ENCODE measurements at places on chromosomes 12 and 14.

DNA sequence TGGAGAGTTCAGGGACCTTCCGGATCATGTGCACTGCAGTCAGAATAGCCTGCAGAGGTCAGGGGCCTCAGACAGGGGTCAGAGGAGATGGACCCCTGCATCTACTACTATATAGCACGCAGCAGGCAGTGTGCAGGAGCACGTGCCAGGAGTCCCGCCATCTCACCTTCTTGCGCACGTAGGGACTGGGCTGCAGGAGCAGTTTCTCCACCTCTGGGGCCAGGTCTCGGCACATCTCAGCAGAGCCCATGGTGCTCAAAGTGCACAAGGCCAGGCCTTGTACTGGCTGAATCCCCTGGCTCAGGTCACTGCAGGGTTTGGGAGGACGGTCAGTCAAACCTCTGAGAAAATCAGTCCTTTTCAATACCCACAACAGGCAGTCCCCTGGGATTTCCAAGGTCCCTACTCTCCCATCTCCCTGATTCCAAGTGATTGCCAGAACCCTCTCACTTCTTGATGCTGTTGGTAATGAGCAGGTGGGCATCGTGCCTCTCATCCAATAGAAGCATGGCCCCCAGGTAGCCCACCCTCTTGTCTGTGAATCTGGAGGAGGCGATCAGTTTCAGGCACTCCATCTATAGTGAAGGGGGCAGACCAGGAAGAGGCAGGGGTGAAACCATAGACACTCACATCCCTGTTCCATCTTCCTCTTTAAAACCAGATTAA lies 1.3 kb downstream of the AP1G2 start:
- DNase-seq = no peak

DNA sequence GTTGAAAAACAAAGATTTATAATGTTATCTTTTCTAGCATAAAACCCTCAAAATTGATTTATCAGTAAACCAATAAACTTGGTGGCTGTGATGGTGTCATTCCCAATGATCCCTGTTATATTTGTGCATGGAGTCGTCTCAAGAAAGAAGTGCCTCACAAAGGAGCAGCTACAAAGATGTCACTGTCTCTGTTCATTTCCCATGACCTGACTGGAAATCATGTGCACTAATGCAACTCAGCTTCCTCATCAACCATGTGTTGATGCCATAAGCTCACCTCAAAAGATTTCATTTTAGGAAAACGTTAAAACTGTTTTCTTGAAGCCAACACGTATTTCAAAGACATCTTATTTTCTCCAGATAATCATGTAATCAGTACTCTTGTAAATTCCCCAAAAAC lies 28.8 kb downstream of the CLEC1A start:
- DNase-seq = no peak

DNA sequence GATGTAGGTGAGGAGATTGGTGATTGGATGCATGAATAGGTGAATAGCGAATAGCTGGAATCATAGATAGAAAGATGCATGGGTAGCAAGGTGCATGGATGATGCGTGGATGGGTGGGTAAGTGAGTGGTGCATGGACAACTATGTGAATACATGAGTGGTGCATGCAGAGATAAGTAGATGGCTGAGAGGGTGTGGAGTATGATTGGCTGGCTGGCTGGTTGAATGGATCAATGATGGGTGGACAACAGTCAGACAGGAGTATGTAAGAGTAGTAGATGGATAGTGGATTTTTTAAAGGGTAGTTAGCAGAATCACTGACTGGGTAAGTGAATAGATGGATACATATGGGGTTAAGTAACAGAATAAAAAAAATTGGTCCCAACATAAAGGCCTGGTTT lies 33.9 kb downstream of the SERPINA3 start:
- DNase-seq = no peak

DNA sequence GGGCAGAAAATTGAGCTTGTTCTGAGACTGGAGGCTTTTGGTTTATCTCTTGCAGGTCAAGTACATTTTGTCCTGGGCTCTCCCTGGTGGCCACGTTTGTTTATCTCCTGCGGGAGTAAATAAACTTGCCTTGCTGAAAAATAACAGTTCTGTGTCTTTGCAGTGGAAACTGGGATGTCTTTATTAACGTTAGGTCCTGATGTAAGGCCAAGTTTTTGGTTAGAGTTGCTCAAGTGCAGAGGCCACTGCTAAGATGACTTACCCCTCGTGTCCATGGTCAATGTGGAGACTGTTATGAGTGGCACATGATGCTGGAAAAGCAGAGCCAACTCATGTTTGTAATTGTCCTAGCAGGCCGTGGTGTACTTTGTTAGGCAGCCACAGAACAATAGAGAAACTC lies 3.8 kb downstream of the PTPN11 start:
- no peak for DNase-seq

GRCh38 chr14:51545396-51545795 lies 106.3 kb upstream of the FRMD6 start:
- no peak for DNase-seq

- DNase-seq = no peak
These were observed 65.3 kb upstream of the KCNJ8 start for GRCh38 chr12:21839776-21840175.

- DNase-seq = no peak
These were observed 1020.3 kb downstream of the LRFN5 start for GRCh38 chr14:42626986-42627385.

GRCh38 chr12:75850721-75851462 lies 180.7 kb downstream of the PHLDA1 start:
- no peak for DNase-seq

DNA sequence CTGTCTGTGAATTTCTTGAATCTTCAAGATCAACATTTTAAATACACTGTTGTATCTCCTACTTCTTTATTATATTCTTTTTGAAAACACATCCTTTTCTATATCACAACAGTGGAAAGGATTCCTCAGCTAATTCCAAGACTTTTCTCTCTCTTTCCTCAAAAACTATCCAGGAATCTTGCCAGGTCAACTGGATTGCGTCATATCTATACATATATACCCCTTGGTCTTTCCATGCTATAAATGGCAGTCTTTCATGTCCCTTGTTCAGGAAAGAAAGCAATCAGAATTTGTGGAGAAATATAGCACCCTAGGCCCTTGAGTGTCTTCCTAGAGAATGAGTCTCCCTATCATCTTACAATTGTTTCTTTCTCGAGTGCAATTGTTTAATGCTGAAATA lies 149.0 kb downstream of the KCNA5 start:
- DNase-seq = no peak

- no peak for DNase-seq
These were observed 111.0 kb downstream of the SLC8A3 start for GRCh38 chr14:70077720-70078119.

- no peak for DNase-seq
These were observed 20.8 kb upstream of the NXPH4 start for GRCh38 chr12:57195611-57196371.

GRCh38 chr12:67798768-67799167 lies 150.2 kb downstream of the DYRK2 start:
- DNase-seq = no peak

DNA sequence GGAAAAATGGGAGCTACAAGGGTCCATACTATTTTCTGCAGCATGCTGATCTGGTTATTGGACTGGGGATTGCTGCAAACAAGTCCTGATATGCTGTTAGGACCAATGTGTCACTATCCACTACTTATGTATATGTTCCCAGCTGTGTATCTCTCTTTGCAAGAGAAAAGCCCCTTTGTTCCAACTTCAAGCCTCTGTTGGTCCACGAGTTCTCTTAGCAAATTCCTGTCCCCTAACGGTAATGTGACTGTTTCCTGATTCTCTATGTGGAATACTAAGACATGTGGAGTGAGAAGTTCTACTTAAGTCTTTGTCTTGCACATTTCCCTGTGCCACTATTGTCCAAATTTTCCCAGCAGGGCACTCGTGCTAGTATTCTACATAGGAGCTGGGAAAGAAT lies 557.7 kb downstream of the FSCB start:
- no peak for DNase-seq
